Large intestine (tissue), 12 donors: ENCODE measurements at places on chromosomes 2 and 18. TPM values are rescaled to one million over a fixed set of nuclear protein-coding genes. Genes with fewer than 3 reads are reported as not detected.

The GPD2 gene
- polyA plus RNA-seq, result 28.5 TPM

The RAMP1 gene
- 76.1 TPM for polyA plus RNA-seq

The IL18RAP gene
- polyA plus RNA-seq, result 1.0 TPM

The CCBE1 gene
- 2.5 TPM for polyA plus RNA-seq

The DLGAP1 gene
- polyA plus RNA-seq, result 0.69 TPM

The DYNAP gene
- polyA plus RNA-seq, result 0.37 TPM

The CDH2 gene
- 14.2 TPM for polyA plus RNA-seq

The NCKAP1 gene
- 127 TPM for polyA plus RNA-seq

The SMAD2 gene
- polyA plus RNA-seq, result 80.8 TPM

- DNase-seq, result peak; percentile 68
Measured at GRCh38 chr2:207165121-207166038, at the start of gene KLF7. TSS of gene KLF7 (minus strand) at chr2:207165948. CDS start at chr2:207165568, 380 bp downstream.

- DNase-seq, result no peak
Measured at GRCh38 chr2:181683518-181684453, 3.5 kb upstream of the NEUROD1 start.

- DNase-seq, result no peak
Measured at GRCh38 chr2:65357095-65357958, 75.1 kb downstream of the SPRED2 start.

- DNase-seq, result no peak
Measured at GRCh38 chr2:88826399-88826798, 134.9 kb downstream of the RPIA start.

GRCh38 chr18:57210107-57210715 lies 63.3 kb downstream of the BOD1L2 start:
- DNase-seq, result peak; percentile 86

DNA sequence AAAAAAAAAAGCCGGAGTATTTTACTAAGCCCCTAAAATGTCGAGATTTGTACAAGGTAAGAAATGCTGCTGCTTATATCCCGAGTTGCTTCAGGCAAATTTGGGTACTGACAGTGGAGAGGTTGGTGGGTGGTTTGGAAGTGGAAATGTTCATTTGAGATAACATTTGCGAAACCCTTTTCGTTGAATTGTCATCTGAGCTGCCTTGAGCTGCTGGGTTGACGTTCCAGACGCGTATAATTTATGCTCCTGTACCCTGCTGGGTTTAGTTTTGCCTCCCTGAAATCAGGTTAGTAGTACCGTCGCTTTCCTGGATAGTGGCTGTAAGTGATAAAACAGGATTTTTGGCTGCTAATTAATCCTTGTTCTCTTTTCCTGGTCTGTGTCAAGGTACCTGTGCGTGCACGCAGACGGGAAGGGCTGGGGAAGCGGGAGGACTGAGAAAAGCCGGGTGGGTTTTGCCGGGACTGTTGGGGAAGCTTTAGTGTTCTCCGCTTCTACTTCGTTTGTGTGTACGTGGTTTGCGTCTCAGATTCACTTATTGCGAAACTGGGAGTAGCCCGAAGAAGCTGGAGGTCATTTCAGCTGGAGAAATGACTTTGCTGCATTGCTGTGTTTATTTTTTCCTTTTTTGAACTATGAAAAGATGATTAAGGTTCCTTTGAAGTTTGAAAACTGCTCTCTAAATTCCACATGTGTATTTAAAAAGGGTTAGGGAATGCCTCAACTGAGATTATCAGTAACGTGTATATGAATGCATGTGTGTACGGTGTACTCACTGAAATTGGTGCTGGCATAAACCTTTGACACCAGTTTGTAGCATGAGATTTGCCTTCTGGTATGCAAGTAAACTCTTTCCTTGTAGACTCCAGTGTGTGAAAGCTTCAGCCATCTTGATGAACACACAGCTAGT lies 709 bp downstream of the UGP2 start:
- peak; percentile 83 for DNase-seq

DNA sequence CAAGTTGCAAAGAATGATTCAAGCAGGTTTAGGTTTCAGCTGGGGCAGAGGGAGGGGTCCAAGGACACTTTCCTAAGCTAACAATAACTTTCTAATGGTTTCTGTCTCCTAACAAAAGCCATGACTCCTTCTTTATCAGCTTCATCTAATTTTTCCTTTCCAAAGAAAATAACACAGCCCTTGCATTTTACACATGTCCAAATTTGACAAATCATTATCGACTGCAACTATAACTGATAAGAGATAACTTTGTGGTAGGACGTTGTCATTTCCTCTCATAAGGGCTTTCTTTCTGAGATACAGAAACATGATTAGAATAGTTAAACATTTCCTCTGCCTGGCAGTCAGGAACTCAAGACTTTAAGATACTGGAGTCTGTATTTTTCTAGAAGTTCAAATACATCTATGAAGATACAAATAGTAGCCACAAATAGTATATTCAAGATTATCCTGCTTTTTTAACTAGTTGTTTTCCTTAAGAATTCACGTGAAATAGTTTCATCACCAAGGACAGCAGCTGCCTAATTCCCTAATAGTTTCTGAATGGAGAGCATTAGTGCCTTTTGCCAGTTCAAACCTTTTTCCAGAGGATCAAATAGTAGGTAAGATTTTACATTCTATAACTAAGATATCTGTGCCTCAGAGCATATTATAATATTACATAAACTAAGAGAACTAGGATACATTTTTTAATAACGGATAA lies 263.2 kb downstream of the EXOC6B start:
- DNase-seq, result no peak

GRCh38 chr18:74289137-74289536 lies 2.6 kb downstream of the CYB5A start:
- no peak for DNase-seq

- no peak for DNase-seq
Measured at GRCh38 chr2:5991305-5991968, 299.3 kb downstream of the SOX11 start.

GRCh38 chr2:226760412-226761194 lies 39.0 kb downstream of the IRS1 start:
- peak; percentile 71 for DNase-seq

GRCh38 chr2:26770986-26771586 lies 7.0 kb downstream of the SLC35F6 start:
- DNase-seq, result no peak

DNA sequence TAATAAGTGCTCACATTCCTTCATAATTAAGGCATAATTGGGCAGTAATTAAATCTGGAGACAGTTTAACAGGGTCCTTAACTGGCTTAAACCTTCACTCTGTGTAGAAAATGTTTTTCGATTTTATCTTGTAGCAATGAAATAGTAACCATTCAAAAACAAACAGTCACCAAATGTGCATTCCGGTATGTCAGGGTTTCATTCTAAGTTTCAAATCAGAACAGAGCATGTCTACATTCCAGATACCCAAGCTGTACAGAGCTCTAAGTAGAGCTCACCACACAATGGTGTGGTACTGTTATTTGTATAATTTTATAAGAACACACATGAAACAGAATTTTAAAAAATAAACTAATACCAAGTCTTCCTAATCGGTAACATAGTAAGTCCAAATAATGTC lies 52.6 kb downstream of the SMAD2 start:
- DNase-seq, result no peak

DNA sequence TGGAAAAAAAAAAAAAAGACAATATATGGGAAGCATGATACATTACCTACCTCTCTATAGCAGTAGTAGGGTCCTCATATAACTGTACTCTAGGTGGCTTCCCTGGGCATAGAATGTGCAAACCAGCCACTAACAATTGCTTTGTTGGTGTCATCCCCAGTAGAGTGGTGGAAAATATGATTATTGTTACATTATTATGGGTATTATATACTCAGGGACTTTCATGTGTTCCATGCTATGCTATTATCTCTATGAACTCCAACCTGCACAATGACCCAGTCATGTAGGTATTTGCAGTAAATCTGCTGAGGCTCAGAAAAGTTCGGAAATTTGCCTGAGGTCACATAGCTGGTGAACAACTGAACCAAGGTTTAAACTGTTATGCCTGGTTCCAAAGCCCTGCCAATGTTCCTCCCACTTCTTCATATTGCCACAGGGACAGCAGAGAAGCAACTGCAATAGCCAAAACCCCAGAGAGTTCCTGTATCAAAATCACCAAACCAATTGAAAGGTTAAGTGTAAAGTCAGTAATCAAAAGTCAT lies 52.6 kb upstream of the MAP4K4 start:
- DNase-seq, result no peak

DNA sequence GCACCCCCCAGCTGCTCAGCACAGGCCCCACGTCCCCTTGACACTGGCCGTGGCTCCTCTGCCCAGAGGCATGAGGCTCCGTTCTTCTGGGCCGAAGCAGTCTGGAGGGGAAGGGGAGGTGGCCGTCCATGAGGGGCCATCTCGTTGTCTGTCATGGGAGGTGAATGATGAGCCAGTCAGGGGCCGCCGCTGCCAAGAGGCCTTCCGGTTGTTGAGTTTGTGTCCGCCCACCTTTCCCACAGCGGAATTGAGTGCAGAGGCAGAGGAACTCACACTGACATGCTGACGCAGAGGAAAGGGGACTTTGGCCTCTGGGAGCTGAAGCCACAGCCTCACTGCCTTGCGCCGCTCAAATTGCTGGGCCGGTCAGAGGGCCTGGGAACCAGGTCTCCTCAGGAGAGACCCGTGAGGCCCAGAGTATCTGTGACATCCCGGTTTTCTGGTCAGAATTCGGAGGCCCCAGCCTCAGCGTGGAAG lies 268.4 kb downstream of the ATAD2B start:
- DNase-seq, result peak; percentile 86

DNA sequence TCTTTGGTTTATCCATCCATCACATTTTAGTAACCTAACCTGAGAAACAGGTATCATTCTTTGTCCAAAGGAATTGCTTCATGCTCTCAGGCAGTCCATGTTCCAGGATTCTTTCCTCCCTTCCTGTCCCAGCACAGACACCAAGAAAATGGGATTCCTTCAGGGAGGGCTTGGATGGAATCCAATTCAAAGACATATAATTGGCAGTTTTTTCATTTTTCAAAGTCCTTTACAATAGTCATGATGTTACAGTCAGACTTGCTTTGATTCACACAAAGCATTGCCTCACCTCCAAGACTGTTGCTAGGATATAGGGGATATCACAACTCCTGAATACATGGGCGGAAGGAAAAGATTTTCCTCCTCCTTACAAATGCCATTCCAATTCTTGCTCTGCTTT lies 241.4 kb upstream of the ACVR2A start:
- DNase-seq, result no peak

DNA sequence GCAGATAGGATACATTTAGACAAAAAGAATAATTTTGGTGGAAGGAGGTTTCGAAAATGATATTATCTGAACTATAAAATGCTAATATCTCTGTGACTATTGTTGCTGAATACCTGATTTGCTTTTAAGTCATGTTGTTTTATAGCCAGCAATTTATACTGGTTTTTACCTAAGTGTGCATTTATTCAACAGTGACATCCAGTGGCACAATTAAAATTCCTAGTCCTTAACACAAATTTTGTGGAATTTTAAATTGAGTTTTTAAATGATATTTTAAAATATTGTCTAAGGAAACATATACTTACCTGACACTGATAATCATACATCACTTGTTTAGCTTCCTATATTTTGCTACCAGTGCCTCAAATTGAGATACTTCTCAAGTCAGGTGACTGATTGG lies 144.8 kb downstream of the ARHGAP28 start:
- no peak for DNase-seq

GRCh38 chr2:174334781-174335251 lies at the start of gene SP9:
TSS of gene SP9 (plus strand) at chr2:174334954. CDS start at chr2:174335093, 139 bp downstream.
- DNase-seq, result peak; percentile 43

- DNase-seq, result no peak
Measured at GRCh38 chr2:189492451-189492850, 51.2 kb downstream of the WDR75 start.

- DNase-seq, result no peak
Measured at GRCh38 chr2:218152172-218152571, 14.6 kb downstream of the CXCR1 start.

DNA sequence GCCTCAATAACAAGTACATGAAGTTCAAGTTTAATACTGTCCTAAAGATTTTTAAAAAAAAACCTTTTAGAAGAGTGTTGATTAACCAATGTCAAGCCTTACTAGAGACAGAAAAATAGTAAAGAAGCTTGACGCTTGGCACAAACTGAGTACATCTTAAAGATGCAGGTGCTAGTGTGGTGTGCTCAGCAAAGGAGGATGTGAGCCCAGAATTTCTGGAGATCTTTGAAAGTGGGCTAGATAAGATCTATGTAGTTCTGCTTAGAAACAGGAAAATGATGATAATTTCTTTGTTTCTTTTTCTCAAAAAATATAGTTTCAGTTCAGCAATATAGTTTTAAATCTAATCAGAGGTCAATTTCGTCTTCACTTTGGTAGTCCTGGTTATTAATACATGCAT lies 118.3 kb upstream of the KLHL14 start:
- no peak for DNase-seq

DNA sequence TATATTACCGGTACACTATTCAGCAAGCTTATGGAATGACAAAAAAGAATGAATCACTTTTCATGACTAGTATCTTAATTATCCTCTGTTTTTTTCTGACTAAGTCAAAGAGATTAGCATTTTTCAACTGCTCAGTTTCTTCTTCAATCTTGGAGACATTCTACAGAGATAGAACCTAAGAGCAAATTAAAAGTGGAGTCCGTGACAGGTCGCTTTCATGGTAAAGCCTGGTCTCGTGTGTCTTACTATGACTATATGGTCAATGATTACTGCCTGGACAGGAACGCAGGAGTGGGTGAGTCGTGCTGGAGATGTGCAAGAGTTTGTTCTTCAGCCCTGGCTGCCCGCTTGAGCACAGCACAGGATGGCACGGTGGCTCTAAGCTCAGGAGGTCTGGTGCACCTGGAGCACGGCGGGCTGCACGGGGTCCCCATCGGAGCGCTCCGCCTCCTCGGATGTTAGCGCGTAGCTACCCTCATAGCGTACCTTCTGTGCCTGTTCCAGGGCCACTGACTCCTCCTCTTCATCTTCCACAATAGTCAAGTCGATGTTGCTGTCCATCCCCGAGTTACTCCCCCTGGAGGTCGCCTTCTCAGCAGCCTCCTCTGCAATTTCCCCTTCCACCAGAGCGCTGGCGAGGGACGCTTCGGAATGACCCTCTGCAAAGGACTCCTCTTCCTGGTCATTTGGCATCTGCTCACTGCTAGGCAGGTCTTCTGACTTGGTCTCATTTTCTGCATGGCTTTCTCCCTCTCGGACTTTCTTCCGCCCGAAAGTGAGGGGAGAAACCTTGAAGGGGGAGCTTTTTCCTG lies 11.1 kb downstream of the CAVIN2 start:
- no peak for DNase-seq

DNA sequence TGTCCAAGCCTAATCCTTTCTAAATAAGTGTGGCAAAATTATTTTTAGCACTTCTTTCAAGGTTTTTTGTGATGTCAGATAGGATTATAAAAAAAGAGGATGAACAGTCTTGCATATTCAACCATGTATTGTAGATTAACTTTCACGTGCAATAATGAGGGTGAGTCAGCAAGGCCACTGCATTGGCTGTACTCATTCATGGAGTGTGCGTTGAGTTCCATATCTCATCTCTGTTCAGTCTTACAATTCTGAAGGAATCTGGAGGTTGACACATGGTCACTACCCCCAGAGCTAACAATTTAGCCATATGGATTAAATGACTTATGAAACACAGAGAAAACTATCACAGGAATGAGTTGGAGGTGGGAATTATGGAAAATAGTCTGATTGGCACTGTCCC lies 810.5 kb downstream of the SLC4A3 start:
- no peak for DNase-seq

- no peak for DNase-seq
Measured at GRCh38 chr2:19746611-19747309, 155.0 kb downstream of the TTC32 start.

- DNase-seq, result no peak
Measured at GRCh38 chr2:232573042-232573441, 22.6 kb downstream of the EIF4E2 start.
